ENCODE measurements at places on chromosomes 12 and 14. TPM values are rescaled to one million over a fixed set of nuclear protein-coding genes. Genes with fewer than 3 reads are reported as not detected.

DAAM1 gene
- 13.4 TPM for total RNA-seq

DNAJC22 gene
- total RNA-seq = 0.43 TPM

PAPLN gene
- total RNA-seq = 4.6 TPM

PPP1CC gene
- 92.2 TPM for total RNA-seq

GRIP1 gene
- total RNA-seq = not detected

CISTR gene
- not detected for total RNA-seq

KDM5A gene
- total RNA-seq = 44.8 TPM

NDUFA12 gene
- total RNA-seq = 118 TPM

GDF3 gene
- total RNA-seq = not detected
